Effector CD4-positive, alpha-beta T cell (primary cell): ENCODE measurements at places on chromosomes 3 and 15.

DNA sequence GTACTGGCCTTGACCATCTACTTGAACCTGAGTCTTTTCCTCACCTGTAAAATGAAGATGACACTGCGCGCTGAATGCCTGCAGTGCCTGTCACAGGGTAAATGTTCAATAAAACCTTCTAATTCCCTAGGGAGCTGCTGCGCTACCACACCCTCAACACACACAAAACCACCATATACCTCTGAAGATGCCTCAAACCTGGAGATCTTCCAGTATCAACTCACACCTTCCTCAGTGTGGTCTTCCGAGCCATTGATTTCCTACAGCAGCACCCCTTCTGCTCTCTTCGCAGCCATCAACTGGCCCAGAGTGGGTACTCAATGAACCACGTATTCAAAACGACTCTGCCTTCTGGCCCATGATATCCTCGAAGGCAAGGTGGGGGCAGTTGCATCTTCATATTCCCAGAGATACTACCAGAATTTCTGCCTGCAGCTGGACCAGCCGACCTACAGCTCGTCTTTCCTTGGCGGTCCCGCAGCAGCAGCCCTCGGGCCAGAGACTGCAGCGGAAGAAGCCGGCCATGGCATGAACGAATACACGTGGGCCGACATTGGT is 695 bp downstream of the RPL32 start:
- no peak for DNase-seq

DNA sequence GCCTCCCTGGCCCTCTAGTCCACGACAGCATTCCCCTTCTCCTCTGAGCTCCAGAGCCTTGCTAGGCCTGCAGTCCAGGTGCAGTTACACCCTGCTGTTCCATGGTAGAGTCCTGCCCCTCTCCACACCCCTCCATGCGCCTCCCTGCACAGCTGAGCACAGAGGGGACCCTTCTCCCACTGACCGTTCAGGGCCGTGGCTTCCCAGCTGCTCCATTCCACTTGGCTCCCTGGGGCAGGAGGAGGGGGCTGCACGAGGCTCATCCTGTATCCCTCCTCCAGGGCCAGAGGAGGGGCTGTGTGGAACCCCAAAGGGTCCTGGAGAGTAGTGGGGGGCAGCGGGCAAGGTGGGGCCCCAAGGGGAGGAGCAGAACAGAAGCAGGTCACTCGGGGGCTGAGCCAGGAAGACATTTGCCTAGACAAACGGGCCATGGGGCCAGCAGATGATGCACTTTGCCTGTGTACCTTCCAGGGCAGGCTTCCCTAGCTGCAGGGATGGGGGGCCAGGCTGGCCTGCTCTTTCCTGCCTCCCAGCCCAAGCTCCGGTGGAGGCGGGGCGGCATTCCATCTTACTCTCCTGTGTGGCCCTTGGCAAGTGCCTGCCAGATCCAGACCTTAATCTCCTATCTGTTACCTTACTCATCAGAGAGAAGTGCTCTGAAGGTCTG is 20.7 kb upstream of the GOLGA6C start:
- no peak for DNase-seq

GRCh38 chr15:65377976-65378366 is at the start of gene IGDCC3:
Gene IGDCC3, minus strand, starts transcription at chr15:65378002. Its CDS starts 214 bp downstream, at chr15:65377788.
- no peak for DNase-seq

DNA sequence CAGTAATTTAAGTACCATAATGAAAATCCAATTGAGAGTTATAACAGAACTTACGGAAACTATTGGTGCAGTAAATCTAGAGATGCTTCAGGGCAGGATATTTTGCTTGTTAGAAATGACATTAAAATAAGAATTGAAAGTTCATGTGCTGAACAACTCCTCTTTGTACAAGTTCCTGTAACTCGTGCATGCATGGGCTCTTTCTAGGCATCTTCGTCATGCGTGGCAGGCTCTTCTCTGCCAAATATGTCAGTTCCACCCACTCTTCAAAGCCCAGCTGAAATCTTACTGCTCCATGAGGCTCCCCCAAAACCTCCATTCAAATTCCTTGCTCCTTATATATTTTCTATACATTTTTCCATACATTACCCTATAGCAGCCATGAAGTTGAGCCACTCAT is 48.7 kb downstream of the FBN1 start:
- DNase-seq, result no peak

- no peak for DNase-seq
Measured at GRCh38 chr3:171086914-171087313, 60.4 kb upstream of the SLC2A2 start.

DNA sequence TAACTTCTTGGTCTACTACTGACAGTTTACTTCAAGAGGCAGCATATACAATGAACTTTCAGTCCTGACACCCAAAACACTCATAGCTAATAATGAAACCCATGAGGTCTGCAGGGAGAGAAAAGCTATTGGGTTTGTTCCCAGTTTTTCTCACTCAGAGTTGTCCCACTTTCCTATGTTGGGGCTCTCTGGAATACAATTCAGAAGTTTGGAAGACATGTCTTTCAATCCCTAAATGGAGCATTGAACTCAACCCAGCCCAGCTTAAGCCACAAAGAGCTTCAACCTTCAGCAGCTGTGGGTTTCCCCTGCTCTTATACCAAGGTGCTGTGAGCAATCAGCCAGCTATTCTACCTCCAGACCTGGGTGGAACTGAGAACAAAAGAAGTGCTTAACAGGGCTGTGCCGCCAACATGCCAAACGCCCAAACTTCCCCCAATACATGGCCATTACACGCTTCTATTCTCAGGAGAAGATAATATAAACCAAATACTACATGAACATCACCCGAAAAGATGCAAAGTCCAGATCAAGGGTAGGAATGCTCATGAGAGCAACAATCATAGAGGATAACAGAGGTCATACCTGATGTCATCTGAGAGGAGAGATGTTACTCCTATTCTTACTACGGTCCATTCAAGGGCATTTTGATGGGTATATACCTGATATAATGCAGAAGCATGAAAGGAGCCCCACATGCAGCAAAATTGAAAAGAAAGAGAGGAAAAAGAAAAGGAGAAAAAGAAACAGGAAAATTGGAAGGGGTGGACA is 131.2 kb upstream of the TGFBR2 start:
- DNase-seq, result no peak

DNA sequence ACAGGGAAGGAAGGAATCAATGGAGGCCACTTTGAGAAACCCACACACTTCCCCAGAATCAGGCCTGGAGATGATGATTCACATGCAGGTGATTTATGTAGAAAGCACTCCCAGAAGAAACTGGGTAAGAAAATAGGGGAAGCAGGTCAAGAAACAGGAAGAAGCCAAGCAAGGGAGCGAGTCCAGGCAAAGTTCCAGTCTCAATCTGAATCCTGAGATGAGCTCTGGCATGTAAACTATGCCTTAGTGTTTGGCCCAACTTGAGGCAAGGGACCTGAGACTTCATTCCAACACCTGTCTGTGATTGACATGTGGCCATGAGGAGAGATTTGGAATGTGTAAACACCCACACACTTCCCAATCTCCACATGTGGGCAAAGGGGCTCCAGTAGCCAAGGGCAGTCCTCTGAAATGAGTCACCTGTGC is 61.6 kb upstream of the CTNNB1 start:
- DNase-seq, result no peak

- no peak for DNase-seq
Measured at GRCh38 chr3:46888705-46889104, 11.2 kb downstream of the PTH1R start.

GRCh38 chr3:15973940-15974339 is 176.2 kb upstream of the ANKRD28 start:
- no peak for DNase-seq

DNA sequence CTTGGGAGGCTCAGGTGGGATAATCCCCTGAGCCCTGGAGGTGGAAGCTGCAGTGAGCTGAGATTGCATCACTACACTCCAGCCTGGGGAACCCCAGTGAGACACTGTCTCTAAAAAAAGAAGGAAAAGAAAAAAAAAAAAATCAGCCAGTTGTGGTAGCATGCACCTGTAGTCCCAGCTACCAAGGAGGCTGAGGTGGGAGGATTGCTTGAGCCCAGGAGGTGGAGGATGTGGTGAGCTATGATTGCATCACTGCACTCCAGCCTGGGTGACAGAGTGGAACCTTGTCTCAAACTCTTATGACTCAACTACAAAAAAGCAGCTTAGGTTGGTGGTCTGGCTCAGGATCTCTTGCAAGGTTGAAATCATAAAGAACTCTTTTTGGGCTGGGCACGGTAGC is 19.3 kb upstream of the GPX1 start:
- DNase-seq, result peak; percentile 12

DNA sequence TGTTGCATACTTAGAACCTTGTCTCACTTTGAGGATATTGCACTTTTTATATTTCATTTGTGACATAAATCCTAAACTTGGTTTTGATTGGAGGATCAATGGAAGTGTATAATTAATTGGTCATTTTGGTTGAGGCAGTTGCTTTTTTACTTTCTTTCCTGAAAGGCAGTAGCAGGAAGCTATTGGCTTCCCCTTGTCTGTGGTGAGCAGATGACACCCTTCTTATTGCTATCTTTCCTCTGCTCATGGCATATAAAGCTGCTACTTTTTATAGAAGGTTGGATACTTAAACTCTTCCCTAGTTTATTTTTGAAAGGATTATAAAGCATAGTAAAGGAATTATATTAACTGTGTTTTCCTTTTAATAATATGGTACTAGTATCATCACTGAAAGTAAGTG is 28.6 kb downstream of the FAM98B start:
- DNase-seq, result no peak

GRCh38 chr3:143412084-143412483 is 292.5 kb downstream of the CHST2 start:
- DNase-seq, result no peak

GRCh38 chr3:15299036-15299435 is 33.4 kb downstream of the SH3BP5 start:
- no peak for DNase-seq

DNA sequence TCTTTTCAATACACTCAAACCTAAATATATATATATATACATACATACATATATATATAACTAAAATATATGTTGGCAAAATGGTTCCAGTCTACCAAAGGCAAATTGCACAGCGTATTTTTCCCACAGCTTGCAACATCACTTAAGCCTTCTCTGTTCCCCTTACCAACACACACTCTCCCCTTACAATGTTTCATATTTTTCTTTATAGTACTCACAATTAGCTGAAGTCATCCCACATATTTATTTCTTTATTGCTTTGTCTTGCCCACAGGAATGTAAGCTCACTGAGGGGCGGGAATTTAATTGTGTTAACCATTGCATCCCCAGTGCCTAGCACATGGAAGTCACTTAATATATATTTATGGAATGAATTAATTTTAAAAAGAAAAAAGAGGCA is 288.3 kb downstream of the ULK4 start:
- no peak for DNase-seq

- DNase-seq, result peak; percentile 6
Measured at GRCh38 chr15:81400640-81401236, 26.7 kb upstream of the TMC3 start.

- no peak for DNase-seq
Measured at GRCh38 chr3:157082305-157082982, 77.5 kb downstream of the CCNL1 start.

GRCh38 chr3:61008153-61008997 is 242.9 kb downstream of the FHIT start:
- DNase-seq, result no peak

GRCh38 chr3:187795207-187795960 is 50.1 kb upstream of the BCL6 start:
- no peak for DNase-seq

GRCh38 chr3:30764891-30765290 is 129.6 kb downstream of the GADL1 start:
- DNase-seq, result no peak

GRCh38 chr15:88909956-88910831 is 3.0 kb downstream of the MFGE8 start:
- no peak for DNase-seq

DNA sequence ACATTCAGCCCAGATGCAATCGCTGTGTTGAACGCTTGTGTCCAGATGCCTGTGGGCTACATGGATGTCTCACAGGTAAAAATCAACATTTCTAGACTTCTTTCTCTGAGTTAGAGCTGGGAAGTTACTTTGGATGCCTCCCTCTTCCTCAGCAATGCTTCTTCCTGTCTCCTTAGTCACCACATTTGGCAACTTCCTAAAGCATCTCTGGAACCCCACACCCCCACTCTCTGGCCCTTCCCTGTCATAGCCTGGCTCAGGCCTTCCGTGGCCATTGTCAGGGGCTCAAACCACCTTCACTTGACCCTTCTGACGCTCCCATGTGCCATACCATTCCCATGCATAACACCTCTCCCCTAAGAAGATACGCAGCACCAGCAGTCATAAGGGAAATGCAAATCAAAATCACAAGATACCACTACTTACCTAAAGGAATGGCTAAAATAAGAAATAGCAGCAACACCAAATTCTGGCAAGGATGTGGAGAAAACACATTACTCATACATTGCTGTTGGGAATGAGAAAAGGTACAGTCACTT is 21.6 kb upstream of the RGMA start:
- DNase-seq, result no peak

- DNase-seq, result no peak
Measured at GRCh38 chr3:3184876-3185275, 5.4 kb upstream of the CRBN start.

DNA sequence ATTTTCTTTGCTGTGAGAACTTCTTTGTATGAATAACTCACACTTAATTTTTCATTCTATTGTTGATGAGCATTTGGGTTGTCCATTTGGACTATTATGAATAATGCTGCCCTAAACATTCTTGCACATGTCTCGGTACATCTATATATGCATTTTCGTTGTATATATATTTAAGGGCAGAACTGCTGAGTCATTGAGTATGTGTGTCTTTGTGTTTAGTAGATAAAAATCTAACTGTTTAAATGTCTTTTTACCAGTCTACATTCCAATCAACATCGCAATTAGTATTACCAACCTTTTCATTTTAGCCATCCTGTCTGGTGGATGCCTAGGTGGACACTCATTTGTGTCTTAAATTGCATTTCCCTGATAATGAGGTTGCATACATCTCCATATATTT is 144.4 kb downstream of the UACA start:
- DNase-seq, result no peak

DNA sequence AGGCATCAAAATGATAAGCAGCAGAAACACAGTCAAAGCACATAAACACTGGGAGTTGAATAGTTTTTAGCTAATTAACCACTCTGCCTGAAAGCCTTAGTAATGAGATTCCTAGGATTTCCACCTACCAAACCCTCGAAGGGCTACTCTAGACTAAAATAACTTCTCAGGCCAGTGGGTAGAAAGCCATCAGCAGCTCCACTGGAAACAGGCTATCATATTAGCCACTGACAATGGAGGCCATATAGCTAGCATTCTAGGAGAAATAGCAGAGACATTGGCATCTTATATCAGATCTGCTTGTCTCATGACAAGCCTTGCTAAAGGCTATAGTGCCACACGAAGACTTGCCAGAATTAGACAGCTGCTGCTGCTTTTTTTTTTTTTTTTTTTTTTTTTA is 4.5 kb upstream of the CAPN3 start:
- DNase-seq, result no peak
